ENCODE measurements at places on chromosomes 3 and 15.
A peak's percentile ranks its signal among the peaks of the same experiment; 100 is the strongest.

DNA sequence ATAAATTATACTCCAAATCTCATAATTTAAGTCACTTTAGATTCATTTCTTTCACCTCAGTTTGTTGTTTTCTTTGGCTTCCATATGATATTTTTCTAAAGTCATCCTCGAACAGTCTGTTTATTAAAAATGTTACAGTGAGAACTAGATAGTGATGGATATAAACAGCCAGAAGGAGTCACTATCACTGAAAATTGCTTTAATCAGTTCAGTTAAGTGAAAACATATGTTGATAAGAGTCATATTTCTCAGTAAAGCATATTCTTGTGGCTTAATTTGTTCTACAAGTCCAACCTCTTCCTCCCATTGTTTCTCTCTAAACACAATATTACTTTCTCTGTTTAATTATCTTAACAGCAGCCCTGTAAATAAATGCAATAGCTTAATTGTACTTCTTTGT is 427.5 kb upstream of the ALCAM start:
- no peak for DNase-seq

DNA sequence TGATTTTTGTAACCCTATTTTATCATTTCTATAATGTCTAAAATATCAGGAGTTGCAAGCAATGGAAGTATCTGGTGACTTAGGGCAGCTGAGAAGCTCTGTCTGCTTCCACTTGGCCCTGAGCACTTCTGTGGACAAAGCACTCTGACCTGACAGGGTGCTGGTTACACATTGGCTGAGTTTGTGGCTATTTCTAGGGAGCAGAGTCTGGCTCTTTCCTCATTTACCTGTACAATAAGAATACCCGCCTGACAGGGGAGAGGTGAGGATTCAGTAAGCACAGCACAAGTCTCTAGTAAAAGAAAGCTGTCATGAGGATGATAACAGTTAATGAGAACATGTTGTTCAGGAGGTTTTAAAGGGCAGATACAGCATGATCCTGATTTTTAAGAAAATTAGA is 33.3 kb upstream of the SPESP1 start:
- DNase-seq, result no peak

- no peak for DNase-seq
Observed at GRCh38 chr3:106423321-106424225, 554.8 kb upstream of the CBLB start.

DNA sequence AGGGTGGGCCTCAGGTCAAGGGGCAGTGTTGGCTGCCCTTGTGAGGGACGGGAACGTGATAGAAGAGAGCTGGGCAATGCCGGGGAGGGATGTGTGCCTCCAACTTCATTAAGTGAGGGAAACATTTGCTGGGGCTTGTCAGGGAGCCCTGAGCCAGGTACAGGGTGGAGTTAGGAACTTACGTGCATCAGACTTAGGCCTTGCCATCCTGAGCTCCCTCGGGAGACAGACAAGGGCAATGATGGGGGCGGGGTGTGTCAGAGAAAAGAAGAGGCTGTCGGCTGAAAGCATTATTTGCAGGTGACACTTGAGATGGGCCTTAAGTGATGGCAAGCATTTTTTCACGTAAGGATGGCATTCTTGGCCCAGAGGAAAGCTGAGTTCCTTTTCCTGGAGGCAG is 1.6 kb downstream of the FAM131A start:
- DNase-seq, result no peak

DNA sequence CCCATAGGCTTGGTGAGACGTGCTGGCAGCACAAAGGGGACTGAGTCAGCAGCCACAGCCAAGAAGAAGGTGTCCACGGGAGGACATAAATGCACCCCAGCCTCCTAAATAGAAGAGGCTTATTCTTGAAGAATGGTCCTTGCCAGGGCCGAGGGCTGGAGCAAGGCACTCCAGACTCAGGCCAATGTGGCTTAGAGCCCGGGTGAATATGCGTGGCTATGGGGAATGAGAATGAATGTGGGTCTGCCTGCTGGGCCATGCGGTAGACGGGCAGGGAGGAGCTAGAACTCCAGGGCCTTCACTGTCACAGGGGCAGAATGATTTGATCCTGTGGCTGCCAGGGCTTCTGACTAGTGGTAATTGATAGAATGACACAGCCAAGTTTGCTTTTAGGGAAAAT is 34.0 kb downstream of the DHX30 start:
- no peak for DNase-seq

DNA sequence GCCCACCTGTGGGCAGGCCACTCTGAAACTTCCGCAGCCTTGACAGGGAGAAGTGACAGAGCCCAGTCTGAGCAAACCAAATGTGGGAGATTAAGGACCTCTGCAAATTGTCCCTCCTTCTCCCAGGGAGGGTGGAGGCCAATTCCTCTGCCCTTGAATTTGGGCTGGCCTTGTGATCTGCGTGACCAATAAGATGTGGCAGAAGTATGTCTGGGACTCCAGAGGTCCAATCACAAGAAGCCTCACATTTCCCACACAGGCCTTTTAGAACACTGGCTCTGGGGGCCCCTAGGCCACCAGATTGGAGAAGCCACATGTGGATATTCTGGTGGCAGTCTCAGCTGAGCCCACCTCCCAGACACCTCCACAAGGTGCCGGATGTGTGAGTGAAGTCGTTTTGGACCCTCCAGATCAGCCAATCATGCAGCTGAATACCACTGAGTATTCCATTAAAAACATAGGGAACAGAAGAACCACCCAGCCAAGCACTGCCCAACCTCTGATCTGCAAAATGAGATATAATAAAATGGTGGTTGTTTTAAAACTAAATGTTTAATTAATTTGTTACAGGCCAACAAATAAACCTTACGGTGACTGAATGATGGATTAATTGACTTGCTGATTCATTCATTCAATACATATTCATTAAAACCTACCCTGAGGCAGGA is 150.3 kb downstream of the NUP210 start:
- DNase-seq, result no peak

DNA sequence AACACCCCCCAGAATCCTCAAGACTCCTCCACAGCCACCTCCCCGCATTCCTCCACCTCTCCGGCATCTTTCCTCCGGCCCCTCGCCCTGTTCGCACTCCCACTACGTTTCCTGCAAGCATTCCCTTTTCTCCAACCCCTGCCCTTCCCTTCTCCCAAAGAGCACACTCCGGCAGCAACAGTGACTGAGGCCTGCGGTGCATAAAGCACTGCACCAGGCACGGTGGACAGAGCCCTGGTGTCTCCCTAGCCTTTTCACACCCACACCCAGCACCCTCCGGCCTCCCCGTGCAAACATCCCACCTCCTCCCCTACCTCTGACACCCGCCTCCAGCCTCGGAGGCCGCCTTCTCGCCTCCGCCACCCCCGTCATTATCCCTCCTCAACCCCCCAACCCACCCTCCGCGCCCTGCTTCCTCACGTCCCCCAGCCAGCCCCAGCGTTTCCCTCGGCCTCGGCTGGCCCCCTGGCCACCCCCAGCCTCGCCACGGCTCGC is 577 bp downstream of the ZNF148 start:
- DNase-seq, result no peak

DNA sequence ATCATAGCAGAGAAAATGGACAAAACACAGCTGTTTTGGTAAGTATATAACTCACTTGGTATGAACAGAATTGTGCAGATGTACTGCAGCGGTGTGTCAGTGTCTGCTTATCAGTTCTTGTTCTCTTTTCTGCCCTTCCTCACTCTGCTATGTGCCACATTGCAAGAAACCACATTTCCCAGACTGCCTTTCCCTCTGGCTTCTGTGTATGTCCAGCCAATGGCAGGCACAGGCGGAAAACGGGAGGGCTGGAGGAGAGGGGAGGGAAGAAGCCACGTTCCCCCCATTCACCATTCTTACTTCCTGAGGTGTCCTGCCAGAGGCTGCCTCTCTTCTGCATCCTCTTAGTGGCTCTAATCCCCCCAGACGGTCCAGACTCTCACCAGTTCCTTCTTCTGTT is 15.4 kb downstream of the HHLA2 start:
- no peak for DNase-seq

- no peak for DNase-seq
Observed at GRCh38 chr15:39145854-39146625, 434.8 kb upstream of the THBS1 start.

DNA sequence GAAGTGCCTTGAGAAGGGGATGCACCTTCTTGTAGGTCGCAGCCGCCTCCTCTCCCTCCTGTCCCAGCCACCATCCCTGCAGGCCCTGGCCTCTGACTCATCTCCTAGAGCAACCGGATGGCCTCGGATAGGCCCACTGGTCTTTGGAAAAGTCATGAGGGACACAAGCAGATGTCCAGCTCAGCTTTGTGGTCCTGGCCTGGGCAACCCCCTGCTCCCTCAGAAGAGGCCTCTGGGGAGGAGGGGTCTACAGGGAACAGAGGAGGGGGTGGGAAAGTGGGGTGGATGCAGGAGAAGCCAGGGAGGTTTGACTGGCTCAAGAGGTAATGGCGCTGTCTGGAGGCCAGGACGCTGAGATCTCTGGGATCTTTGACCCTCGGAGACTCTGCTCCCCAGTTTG is 259.2 kb upstream of the TLE3 start:
- no peak for DNase-seq

DNA sequence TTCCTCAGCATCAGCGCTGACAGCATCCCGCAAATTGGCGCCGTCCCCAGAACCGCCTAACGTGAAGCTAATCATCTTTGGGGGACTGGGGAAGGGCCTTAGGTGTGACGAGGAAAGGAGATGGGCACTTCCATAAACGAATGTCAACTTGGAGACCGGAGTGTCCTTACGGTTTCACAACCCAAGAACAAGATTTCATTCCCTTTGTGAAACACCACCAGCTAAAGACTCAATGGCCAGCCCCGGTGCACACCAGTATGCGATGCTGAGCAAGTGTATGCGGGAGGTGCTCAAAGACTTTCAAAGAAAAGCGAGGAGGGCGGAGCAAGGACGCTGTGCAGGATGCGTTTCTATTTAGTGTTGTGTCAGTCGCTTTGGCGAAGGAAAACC is 759 bp upstream of the TTBK2 start:
- peak; percentile 42 for DNase-seq

DNA sequence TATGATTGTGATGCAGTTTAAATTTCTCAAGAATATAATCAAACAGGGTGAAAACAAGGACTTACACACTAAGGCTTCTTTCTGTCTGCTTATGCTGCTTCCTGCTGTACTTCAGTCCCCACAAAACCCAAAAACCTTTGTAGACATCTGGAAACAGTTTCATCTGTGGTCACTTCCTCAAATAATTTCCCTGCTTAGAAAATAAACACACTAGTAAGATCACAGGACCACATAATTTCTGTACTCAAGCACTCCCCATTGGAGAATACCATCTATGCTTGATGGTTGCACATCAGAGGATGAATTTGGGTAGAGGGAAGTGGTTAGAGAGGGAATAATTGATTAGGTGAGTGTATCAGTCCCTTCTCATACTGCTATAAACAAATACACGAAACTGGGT is 266.2 kb downstream of the LSAMP start:
- DNase-seq, result no peak

DNA sequence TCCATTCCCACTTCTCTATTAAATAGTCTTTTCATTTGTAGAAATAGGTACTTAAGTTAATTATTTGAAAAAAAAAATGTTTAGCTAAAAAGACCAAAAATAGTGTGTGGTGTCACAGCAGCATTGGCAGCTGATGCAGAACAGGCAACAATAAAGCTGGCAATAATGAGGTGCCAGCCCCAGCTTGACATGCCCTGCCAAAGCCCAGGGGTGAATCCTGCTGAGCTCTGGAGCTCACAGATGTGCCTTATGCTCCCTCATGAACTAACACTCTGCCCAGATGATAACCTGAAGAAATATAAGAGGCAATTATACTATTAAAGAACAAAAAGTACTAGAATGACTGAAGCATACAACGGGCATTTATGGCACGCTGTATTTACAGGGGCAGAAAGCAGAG is 63.8 kb downstream of the IGSF11 start:
- no peak for DNase-seq

DNA sequence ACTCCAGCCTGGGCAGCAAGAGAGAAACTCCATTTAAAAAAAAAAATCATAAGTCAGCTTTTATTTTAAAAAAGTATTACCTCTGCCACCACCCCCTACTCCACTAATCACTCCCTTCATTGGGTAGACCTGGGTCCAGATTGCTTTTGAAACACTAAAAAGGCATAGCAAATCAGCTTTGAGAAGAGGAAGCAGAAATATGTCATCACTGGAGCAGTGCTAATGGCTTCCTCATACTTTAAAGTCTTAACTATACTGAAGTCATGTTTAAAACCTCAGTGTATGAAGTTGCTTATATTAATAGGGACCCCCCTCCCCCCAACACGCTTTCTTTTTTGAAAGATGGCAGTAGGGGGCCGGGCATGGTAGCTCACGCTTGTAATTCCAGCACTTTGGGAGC is 1.0 kb upstream of the HTR3D start:
- no peak for DNase-seq

- DNase-seq, result no peak
Observed at GRCh38 chr15:91939403-91939831, 85.9 kb downstream of the SLCO3A1 start.

DNA sequence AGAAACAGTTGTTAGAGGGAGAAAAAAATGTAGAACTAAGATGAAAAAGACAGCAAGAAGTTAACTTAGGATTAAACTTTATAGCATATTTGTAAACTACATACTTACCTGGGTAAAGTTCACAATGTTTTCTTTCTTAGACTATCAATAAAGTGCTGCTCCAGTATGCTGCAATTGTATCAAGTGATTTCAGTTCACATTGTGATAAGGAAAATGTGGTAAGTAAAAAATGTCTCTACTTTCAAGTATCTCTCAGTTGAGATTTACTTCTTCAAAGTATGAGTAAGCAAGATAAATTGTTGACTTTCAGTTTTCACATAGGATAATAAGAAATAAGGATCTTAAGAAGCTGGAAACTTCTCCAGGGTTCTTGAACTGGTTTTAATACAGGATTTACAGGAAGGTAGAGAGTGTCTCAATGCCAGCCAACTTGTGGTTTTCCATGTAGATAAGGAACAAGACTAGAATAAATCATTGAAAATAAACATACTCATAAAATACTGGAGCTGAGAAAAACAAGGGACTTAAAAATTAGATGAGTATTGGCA is 528.8 kb downstream of the UNC13C start:
- no peak for DNase-seq

GRCh38 chr3:52532838-52533622 is 627 bp downstream of the NT5DC2 start:
- DNase-seq, result peak; percentile 26

- DNase-seq, result no peak
Observed at GRCh38 chr3:98567666-98568270, 25.6 kb downstream of the CPOX start.

DNA sequence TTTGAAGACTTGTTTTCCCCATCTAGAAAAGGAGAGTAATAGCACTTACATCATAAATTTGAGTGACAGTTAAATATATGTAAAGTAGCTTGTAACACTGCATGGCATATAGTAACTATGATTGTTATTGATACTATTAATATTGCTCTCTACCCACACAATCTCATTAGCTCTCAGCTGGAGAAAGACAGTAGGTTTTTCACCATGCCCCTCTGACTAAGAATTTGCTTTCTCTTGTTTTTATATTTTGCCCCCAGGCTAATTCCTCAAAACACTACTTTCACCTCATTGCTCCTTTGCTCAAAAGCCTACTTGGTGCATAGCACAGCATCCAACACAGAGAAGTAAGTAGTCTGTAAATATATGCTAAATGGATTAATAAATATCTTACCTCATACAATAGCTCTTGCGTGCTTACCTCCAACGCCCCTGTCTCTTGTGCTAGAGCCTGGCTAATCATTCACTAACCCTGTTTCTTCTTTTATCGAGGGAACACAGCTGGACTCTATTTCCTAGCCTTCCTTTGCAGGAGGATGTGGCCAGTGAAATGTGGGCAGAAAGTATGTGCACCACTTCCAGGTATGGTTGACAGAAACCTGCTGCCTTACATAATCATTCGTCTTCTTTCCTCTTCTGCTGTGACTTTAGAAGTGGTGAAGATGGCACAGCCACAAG is 190.0 kb downstream of the PLCH1 start:
- DNase-seq, result no peak

- DNase-seq, result no peak
Observed at GRCh38 chr3:158111861-158112260, 2.0 kb downstream of the RSRC1 start.
